WTC11 (cell line): ENCODE measurements at places on chromosomes 11 and 22. TPM values are rescaled to one million over a fixed set of nuclear protein-coding genes. Genes with fewer than 3 reads are reported as not detected.

Gene UBQLNL
- 0.14 to 0.24 TPM in 2 of 3 replicates, not detected in the other for total RNA-seq

Gene DGAT2
- 1.6 to 3.3 TPM (median 2.8 TPM) in 3 replicates for total RNA-seq

Gene FXYD2
- 1.4 to 2.1 TPM (median 1.6 TPM) in 3 replicates for total RNA-seq

Gene SMDT1
- total RNA-seq: 39.9 to 50.6 TPM (median 49.6 TPM) in 3 replicates

Gene HSCB
- 17.1 to 19.2 TPM (median 17.1 TPM) in 3 replicates for total RNA-seq

Gene RNF215
- 25.4 to 28.6 TPM (median 27.6 TPM) in 3 replicates for total RNA-seq

Gene PITPNM1
- 51.3 to 55.4 TPM (median 51.8 TPM) in 3 replicates for total RNA-seq

Gene NXPE4
- 0.11 TPM in 1 of 3 replicates, not detected in the others for total RNA-seq

Gene EHD1
- total RNA-seq: 29.9 to 38.1 TPM (median 35.2 TPM) in 3 replicates

Gene GP1BB
- total RNA-seq: 1.4 to 4.3 TPM (median 3.3 TPM) in 3 replicates

GRCh38 chr11:87972133-87972532 lies 203.1 kb downstream of the RAB38 start:
- no peak overlapping the region for H3K4me3 ChIP-seq
- DNase-seq: no peak
- no peak overlapping the region for H3K27ac ChIP-seq
- H3K27me3 ChIP-seq: no peaks in the 10 kb centered on the region; the same call in 1 of the 2 replicates
- no peaks in the 10 kb centered on the region for H3K36me3 ChIP-seq
- peaks cover 43% of the 10 kb centered on the region for H3K4me1 ChIP-seq

DNA sequence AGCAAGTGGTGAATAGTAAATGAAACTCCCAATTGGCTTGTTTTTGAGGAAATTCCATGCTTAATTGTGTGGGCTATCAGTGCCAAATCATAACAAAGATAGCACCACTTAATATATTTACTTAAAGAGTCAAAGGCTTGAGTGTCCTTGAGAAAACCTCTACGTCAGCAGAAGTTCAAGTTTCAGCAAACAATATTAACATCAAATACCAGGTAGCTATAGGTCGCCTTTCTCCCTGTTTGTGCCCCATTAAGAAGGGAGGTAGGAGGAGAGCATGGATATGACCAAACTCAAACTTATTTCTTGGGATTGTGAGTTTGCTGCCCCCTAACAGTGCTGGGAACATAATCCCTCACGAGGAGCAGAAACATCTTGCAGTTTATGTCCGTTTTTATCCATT lies 105.6 kb upstream of the SYN3 start:
- no peak overlapping the region for H3K27ac ChIP-seq
- peaks cover 25% of the 10 kb centered on the region for H3K27me3 ChIP-seq
- DNase-seq: no peak
- no peaks in the 10 kb centered on the region for H3K4me1 ChIP-seq
- H3K4me3 ChIP-seq: no peak overlapping the region
- H3K36me3 ChIP-seq: no peaks in the 10 kb centered on the region

- H3K27ac ChIP-seq: peak overlapping the region; percentile 44; the same call in 1 of the 2 replicates
- peak overlapping the region; percentile 97 for H3K4me3 ChIP-seq
- H3K27me3 ChIP-seq: peaks cover 7% of the 10 kb centered on the region
- H3K4me1 ChIP-seq: peaks cover 8% of the 10 kb centered on the region
Observed at GRCh38 chr22:32473388-32473952, 1.1 kb upstream of the FBXO7 start.

- H3K27me3 ChIP-seq: no peaks in the 10 kb centered on the region
- H3K36me3 ChIP-seq: no peaks in the 10 kb centered on the region
- H3K27ac ChIP-seq: no peak overlapping the region
Observed at GRCh38 chr22:29145321-29146072, 60.2 kb upstream of the EMID1 start.

- peaks cover 10% of the 10 kb centered on the region for H3K4me1 ChIP-seq
- no peaks in the 10 kb centered on the region for H3K36me3 ChIP-seq
- peak overlapping the region; percentile 68 for H3K4me3 ChIP-seq
- H3K27me3 ChIP-seq: peaks cover 68% of the 10 kb centered on the region
- no peak overlapping the region for H3K27ac ChIP-seq
Observed at GRCh38 chr11:65541093-65541982, 16.5 kb downstream of the SCYL1 start.

DNA sequence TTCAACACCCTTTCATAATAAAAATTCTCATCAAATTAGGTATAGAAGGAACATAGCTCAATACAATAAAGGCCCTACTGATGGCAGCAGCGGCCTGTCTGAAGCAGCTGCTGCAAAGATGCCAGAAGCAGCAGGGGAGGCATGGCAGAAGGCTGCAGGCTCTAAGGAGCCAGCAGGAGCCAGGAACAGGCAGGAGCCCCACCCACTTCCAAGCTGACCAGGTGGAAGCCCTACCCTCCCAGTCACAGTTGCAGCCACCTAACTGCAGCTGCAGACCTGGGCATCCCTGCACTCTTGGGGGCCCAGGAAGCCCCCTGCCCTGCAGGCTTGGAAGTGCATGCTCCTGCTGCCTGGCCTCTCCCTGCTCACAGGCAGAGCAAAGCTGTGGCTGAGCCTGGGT lies 18.2 kb upstream of the OR6A2 start:
- peaks cover 4% of the 10 kb centered on the region; the same call in 1 of the 2 replicates for H3K27me3 ChIP-seq
- no peaks in the 10 kb centered on the region for H3K36me3 ChIP-seq
- H3K27ac ChIP-seq: no peak overlapping the region
- DNase-seq: peak; percentile 72
- peaks cover 4% of the 10 kb centered on the region for H3K4me1 ChIP-seq
- H3K4me3 ChIP-seq: no peak overlapping the region

GRCh38 chr11:85874265-85874664 lies 19.1 kb downstream of the CCDC83 start:
- DNase-seq: no peak
- H3K4me3 ChIP-seq: no peak overlapping the region
- no peaks in the 10 kb centered on the region for H3K27me3 ChIP-seq

DNA sequence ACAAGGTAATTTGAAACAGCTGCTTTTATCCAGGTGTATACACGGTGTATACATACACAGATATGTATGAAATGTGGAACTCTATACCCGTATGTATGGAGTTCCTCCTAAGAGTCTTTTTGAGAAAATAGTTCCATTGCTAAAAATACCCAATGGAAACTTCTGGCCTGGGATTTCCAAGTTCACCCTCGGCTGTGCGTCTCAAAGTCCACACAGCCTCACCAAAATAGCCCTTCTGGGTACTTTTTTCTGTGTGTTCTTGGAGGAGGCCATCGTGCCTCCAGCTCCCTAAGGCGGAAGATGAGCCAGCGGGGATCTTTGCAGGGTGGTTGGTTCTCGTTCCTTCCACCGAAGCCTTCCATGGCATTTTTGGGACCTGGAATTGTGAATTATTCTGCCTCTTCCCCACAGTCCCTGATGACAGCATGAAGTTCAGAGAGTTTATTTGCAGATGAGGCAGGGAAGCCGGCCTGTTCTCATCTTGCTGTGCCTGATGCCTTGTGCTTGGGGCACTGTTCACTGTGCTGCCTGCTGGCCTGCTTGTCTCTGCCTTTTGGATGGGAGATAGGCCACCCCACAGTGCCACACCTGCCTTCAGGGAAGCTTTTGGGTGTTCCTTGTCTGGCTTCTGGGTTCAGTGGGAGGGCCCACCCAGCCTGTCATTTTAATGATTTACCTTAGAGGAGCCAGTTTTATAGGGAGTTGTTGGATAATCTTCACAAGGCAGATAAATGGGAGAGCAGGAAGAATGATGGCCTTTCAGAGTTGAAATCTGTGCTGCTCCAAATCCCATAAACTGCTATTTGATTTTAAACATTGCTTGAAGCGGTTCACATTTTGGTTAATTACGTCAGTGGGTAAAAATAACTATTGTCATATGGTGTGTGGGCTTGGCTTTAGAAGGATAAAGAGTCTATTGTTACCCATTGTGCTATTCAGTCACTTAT lies 112.7 kb upstream of the OR4B1 start:
- no peaks in the 10 kb centered on the region for H3K36me3 ChIP-seq
- no peak overlapping the region for H3K4me3 ChIP-seq
- no peaks in the 10 kb centered on the region for H3K27me3 ChIP-seq
- no peak for DNase-seq

- no peak overlapping the region for H3K27ac ChIP-seq
- DNase-seq: no peak
- H3K4me3 ChIP-seq: no peak overlapping the region
- no peaks in the 10 kb centered on the region for H3K36me3 ChIP-seq
- H3K27me3 ChIP-seq: no peaks in the 10 kb centered on the region; the same call in 1 of the 2 replicates
Observed at GRCh38 chr11:128628686-128629085, 41.3 kb upstream of the ETS1 start.

GRCh38 chr11:111417766-111418435 lies 38.8 kb upstream of the POU2AF1 start:
- DNase-seq: no peak
- no peak overlapping the region for H3K4me3 ChIP-seq
- no peaks in the 10 kb centered on the region for H3K27me3 ChIP-seq
- H3K27ac ChIP-seq: no peak overlapping the region
- H3K36me3 ChIP-seq: no peaks in the 10 kb centered on the region

- DNase-seq: no peak
- peaks cover 8% of the 10 kb centered on the region for H3K36me3 ChIP-seq
- no peaks in the 10 kb centered on the region for H3K27me3 ChIP-seq
- H3K4me3 ChIP-seq: no peak overlapping the region
- H3K4me1 ChIP-seq: peaks cover 35% of the 10 kb centered on the region
Observed at GRCh38 chr22:42171946-42172719, 41.5 kb upstream of the CYP2D6 start.

GRCh38 chr22:20431511-20432192 lies 6.0 kb downstream of the SCARF2 start:
- H3K36me3 ChIP-seq: peaks cover 9% of the 10 kb centered on the region
- H3K4me3 ChIP-seq: peak overlapping the region; percentile 66
- DNase-seq: peak; percentile 51
- H3K27me3 ChIP-seq: peaks cover 64% of the 10 kb centered on the region
- H3K27ac ChIP-seq: no peak overlapping the region

GRCh38 chr11:472816-473215 lies 22.7 kb downstream of the PTDSS2 start:
- DNase-seq: no peak
- H3K27ac ChIP-seq: no peak overlapping the region
- peaks cover 21% of the 10 kb centered on the region for H3K4me1 ChIP-seq
- no peaks in the 10 kb centered on the region for H3K27me3 ChIP-seq
- H3K4me3 ChIP-seq: no peak overlapping the region
- H3K36me3 ChIP-seq: no peaks in the 10 kb centered on the region

GRCh38 chr11:110891411-110891810 lies 179.2 kb upstream of the ARHGAP20 start:
- no peaks in the 10 kb centered on the region for H3K36me3 ChIP-seq
- no peak overlapping the region for H3K27ac ChIP-seq
- no peak for DNase-seq
- no peak overlapping the region for H3K4me3 ChIP-seq
- no peaks in the 10 kb centered on the region for H3K27me3 ChIP-seq

- H3K36me3 ChIP-seq: no peaks in the 10 kb centered on the region
- no peak overlapping the region for H3K4me3 ChIP-seq
Observed at GRCh38 chr11:88779577-88779976, 286.2 kb downstream of the GRM5 start.

GRCh38 chr11:35632301-35632700 lies 14.0 kb downstream of the FJX1 start:
- H3K36me3 ChIP-seq: no peaks in the 10 kb centered on the region
- no peak for DNase-seq
- no peak overlapping the region for H3K27ac ChIP-seq

DNA sequence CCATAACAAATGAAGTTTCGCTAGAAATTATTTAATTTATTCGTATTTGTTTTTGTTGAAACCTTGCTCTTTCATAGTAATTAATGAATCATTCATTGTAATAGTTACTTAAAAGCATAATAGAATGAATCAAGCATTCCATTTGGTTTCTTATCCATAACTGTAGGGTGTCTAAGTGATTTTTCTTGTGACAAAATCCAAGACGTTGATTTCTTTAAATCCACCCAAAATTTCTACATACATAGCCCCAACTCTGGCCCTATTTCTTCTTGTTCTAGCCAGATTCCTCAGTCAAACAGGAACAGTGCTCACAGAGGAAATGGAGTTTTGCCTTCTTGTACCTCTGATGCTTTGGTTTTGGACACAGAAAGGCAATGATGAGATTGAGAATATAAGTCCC lies 25.5 kb downstream of the UBASH3B start:
- H3K36me3 ChIP-seq: no peaks in the 10 kb centered on the region
- H3K4me1 ChIP-seq: peaks cover 7% of the 10 kb centered on the region
- no peak overlapping the region for H3K27ac ChIP-seq
- H3K27me3 ChIP-seq: no peaks in the 10 kb centered on the region
- no peak for DNase-seq

- H3K27ac ChIP-seq: no peak overlapping the region
- peaks cover 14% of the 10 kb centered on the region for H3K36me3 ChIP-seq
- no peak overlapping the region for H3K4me3 ChIP-seq
- no peak for DNase-seq
Observed at GRCh38 chr11:7643314-7643713, 30.0 kb downstream of the CYB5R2 start.
